ENCODE measurements at places on chromosomes 7 and 10.

DNA sequence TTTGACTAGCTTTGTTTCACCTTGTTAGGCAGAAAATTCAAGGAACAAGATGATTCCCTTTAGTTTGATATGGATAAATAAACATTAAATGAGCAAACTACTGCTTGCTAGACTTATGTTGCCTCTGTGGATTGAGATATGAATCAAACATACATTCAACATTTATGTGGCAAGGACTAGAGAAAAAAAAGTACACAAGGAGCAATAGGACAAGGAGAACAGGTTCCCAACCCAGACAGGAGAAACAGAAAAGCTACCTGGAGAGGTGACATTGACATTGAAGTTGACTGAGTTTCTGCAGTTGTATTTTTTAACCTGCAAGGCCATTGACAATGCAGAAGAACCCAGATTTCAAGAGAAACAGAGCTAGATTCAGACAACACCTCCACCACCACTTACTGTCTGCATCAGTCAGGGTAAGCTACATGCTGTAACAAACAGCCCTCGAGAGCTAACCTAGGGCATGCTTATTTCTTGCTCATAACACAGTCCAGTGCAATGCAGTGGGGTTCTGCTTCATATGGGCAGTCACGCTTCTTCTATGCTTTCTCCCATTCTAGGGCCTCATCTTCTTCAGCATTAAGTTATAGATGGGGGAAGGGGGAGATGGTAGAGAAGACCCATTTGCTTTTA is 180.9 kb upstream of the LYZL1 start:
- DNase-seq = no peak

DNA sequence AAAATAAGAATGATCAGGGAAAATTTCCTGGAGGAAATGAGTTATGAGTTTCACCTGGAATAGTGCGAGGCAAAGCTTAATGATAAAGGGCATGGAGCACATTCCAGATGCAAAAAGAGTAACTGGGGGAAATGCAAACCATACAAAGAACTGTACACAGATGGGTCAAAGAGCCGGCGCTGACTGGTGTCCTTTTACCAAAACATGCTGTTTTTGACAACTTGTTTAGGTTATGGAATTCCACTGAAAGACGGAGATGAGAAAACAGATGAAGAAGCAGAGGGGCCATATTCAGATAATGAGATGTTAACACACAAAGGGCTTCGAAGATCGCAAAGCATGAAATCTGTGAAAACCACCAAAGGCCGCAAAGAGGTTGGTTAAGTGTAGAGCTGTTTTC is 98.2 kb downstream of the REEP3 start:
- DNase-seq = no peak

GRCh38 chr7:51090411-51090810 is 226.2 kb downstream of the COBL start:
- no peak for DNase-seq

DNA sequence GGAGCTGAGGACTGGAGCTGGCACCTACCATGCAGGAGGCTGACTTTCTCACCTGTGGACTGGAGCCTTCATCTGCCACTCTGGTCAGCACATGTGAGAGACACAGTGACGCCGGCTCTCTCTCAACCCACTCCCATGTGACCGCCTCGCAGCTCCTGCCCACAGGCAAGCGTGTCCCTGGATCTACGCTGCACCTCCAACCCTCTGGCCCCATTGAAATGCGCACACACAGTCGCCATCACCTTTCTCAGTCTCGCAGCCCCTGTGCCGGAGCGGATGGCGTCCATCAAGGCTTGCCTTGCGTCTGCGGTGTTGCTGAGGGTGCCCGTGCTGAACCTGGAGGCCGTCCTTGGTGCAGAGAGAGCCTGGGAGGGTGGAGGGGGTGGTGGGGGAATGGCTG is 242.2 kb upstream of the GRB10 start:
- no peak for DNase-seq

DNA sequence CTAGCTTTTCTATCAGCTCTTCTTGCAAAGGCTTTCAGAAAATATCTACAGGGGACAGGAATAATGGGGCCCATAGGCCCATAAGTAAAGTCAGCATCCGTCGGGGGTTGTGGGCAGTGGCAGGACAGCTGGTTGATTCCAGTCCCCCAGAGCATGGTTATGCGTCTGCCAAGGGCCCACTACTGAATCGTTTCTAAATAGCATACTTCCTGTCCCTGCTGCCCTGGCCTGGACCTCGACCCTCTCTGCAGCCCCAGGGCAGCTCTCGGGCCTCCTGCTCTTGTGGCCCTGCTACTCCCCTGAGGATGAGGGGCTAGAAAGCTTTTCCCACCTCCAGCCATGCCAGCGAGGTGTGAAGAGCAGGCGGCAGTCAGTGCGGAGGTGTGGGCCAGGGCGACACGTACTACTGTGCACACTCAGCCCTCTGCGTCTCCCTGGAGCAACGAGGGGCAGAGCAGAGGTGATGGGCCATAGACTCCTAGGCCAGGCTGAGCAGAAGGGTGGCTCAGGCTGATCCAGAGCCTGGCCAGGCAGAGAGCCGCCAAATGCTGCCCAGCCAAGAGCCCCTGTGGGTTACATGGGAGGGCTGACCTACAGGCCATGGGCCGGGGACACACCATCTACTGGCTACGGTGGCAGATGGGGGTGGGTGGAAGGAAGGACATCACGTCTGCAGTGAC is 4.7 kb upstream of the OPN4 start:
- no peak for DNase-seq

DNA sequence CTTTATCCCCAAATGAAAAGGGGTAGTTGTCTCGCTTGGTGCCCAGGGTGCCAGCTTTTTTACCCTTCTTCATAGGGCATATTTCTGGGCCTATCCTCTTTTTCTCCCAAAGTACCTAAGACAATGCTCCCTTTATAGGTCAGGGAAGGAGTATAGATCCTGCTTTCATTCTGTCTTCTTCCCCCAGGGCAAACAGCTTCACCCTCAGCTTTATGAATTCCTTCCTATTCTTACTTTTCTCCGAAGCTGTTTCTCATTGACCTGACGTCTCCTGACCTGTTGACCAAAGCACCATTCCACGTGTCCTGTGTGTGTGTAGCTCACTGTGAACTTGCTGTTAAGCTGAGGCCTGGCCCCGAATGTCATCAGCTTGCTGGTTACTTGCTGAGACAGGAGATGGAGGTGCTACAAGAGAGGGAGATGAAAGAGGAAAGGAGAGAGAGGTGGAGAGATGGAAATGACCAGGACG is 48.9 kb downstream of the PYROXD2 start:
- no peak for DNase-seq

DNA sequence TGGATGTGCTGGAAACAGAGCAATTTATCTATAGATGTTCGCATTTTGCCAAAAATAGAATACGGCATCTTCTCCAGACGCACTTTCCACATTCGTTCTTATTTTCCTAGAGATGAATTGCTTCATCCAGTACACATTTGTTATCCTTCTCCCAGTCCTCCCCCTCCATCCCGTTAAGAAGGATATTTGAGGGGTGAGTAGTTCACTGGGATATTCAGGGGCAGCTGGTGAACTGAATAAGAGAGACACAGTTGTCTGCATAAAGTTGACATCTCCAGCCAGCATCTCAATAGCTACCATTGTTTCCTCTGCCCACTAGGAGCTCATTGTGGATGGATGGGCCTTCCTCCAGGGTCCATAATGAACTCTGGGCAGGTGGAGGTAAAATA is 456.8 kb upstream of the NRP1 start:
- no peak for DNase-seq

GRCh38 chr7:36746347-36746746 is 22.1 kb upstream of the AOAH start:
- DNase-seq = no peak

DNA sequence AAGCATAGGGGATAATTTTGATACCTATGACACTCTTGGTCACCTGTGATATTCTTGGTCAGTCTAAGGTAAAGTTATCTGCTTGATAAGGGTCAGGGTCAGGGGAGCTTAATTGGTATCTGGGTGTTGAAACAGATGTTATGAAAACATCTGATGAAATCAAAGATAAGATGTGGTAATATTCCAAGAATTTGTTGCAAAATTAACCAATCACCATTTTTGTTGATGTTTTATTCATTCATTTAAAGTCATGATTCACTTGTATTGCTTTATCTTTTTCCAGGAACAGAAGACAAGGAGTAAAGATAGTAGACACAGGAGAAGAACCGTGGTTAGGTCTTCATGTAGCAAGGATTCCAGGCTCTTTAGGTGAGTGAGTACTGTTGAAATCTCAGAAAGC is 103.1 kb downstream of the SEMA3C start:
- DNase-seq = no peak

DNA sequence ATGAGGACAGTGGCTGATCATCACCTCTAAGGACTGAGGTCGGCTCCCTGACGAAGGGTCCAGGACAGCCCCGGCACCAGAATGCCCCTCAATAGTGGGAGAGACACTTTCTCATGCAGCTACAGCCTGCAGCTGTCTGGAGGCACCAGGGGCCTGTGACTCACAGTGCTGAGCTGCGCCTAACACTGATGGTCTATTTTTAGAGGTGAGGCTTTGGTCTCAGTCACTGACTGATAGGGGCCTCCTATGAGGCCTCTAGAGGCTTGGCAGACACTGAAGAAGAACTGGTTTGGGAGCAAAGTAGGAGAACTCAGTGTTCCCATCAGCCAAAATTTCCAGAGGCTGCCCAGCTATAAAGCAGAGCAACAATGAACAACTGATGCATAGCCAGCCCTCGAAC is 130.1 kb downstream of the COBL start:
- DNase-seq = no peak

GRCh38 chr10:124092860-124093773 is at the start of gene CHST15:
Gene CHST15, minus strand, starts transcription at chr10:124093598. Its CDS starts 47,386 bp downstream, at chr10:124046212.
- DNase-seq = no peak

- DNase-seq = no peak
These were observed 75.0 kb downstream of the BICC1 start for GRCh38 chr10:58587676-58588075.

- DNase-seq = no peak
These were observed 2.8 kb downstream of the CLCN1 start for GRCh38 chr7:143318661-143319060.

- DNase-seq = no peak
These were observed 1.5 kb downstream of the LIPK start for GRCh38 chr10:88707429-88708155.

- no peak for DNase-seq
These were observed 15.1 kb upstream of the ATE1 start for GRCh38 chr10:121942749-121943416.

- no peak for DNase-seq
These were observed 178.3 kb downstream of the CDCA7L start for GRCh38 chr7:21767300-21767900.

GRCh38 chr10:128926711-128927110 is 540.3 kb upstream of the MGMT start:
- no peak for DNase-seq

- DNase-seq = no peak
These were observed 30.7 kb downstream of the CUL2 start for GRCh38 chr10:35059481-35059880.

DNA sequence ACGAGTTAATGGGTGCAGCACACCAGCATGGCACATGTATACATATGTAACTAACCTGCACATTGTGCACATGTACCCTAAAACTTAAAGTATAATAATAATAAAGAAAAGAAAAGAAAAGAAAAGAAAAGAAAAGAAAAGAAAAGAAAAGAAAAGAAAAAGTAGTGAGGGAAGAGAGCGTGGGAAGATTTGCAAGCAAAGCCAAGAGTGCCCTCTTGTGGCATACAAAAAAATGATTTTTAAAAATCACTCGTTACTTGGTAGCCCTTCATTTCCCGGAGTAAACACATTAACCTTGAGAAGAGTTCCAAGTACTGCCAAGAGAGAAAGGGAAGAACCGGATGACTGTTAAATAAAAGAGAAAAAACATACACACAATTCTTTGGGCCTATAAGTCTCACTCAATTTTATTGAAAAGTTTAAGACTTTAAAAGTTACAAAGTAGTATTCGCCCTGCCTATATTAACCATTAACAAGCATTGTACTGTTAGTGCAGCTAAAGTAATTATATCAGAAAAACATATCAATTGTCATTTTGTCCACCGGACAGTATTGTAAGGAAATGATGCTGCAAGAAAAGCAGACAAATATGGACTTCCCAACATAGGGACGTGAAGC is 6.2 kb upstream of the CH25H start:
- no peak for DNase-seq

DNA sequence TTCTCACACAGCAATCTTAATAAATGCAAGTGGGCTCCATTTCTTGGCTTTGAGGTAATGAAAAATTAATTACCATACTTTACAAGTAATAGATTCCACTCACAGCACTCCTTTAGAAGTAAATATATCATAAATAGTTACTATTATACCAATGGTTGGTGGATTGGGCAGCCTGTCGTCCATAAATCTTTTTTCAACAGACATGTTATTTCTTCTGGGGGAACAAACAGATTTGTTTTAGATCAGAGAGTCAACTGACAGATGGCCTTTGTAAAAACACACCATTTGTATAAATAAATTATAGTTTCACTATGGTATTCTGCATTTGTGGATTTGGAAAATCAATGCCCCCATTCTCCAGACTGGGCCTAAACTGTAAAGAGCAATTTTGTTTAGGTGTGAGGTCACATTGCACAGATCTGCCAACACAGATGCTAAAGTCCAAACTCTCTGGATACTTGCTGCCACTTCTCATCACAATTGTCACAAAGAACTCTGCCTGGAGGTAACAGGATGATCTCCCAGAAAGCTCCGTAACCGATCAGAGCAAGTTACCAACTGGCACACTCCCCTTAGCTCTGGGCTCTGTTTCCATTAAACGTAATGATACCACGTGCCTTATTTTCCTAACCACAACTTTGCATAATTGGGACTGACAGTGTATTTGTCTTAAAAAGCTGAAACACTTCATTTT is 4.5 kb upstream of the MACROH2A2 start:
- no peak for DNase-seq

- DNase-seq = no peak
These were observed 459 bp downstream of the SUGCT start for GRCh38 chr7:40135317-40135610.

GRCh38 chr7:5426226-5426475 is 2.5 kb upstream of the TNRC18 start:
- no peak for DNase-seq

DNA sequence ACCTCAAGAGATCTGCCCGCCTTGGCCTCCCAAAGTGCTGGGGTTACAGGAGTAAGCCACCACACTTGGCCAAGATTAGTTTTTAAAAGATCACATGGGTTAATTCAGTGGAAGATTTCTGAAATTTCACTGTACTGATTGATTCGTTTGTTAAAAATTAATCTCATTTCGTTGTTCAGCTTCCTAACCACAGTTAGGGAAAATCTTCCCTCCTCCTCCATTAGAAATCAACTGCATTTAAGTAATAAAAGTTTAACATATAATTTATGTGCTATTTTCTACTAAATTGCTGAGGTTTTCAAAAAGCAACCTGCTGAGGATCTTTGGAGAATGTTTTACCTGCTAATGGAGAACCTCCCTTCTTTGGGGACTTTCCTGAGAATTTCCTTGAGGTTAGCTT is 522.4 kb downstream of the GATA3 start:
- no peak for DNase-seq

DNA sequence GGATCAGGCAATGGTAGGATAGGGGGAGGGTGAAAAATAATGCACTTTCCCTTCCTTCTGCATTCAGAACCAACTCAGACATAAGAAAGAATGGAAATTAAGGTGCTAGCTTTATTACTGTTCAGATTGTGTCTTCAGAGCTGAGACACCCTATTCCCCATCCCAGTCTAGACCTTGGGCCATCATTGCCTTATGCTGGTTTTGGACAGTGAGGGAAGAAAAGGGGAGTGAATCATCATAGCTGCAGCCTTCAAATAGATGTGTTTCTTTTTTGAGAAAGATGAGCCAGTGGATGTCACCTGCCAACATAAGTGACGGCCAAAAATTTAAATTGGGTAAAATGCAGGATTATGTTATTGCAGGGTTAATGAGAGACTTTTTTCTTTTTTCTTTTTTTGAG is 27.0 kb upstream of the TOMM7 start:
- DNase-seq = no peak

Data from activated CD4-positive, alpha-beta T cell treated with anti-CD3 and anti-CD28 coated beads, Interleukin-2, amount 50 U/mL, for 4 hours (primary cell).